T-helper 2 cell (primary cell): ENCODE measurements at places on chromosomes 5 and 9.

DNA sequence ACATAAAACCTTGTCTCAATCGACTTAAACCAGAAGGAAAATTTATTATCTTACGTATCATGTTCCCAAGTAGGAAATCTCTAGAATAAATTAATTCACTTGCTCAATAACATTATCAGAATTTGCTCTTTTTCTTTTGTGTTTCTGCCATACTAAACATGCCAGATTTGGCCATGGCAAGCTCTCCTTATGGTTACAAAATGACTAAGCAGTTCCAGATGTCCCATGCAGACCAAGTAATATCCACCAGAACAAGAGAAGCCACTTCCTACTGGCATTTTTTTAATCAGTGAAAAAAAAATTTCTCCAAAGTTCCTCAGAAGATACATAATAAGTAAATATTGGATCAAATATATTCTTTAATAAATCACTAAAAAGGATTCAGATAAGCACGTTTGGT is 25.2 kb upstream of the ADAMTS6 start:
- no peak for DNase-seq

GRCh38 chr9:77710965-77711648 is 63.0 kb upstream of the GNA14 start:
- no peak for DNase-seq

DNA sequence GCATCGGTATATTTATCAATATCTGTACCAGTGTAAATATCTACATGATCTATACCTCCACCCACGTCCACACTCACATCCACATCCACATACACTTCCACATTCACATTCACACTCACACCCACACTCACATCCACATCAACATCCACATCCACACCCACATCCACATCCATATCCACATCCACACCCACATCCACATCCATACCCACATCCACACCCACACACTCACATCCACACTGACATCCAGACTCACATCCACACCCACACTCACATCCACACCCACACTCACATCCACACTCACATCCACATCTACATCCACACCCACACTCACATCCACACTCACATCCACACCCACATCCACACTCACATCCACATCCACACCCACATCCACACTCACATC is 189.2 kb downstream of the IRX1 start:
- DNase-seq = no peak

DNA sequence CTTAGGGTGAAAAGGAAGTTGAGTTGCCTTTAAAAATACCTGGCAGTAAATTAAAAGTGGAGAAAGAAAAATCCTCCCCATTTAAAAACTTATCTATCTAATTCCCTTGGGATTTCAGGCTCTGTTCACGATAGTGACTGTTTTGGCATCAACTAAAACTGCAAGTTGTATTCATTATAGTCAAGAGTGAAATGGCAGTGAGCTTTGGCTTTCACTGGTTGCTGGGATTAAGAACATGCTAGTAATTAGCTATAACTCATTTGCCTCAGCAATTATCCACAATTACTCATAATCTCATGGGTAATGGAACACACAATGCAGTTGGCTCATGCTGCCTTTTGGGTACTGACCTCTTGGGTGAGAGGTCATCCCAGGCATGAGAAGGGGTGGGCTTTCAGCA is 250.1 kb downstream of the GAS1 start:
- no peak for DNase-seq

- DNase-seq = no peak
These were observed 3.7 kb downstream of the PIP5KL1 start for GRCh38 chr9:127926906-127927200.
